ENCODE measurements at places on chromosomes 11 and 22.

DNA sequence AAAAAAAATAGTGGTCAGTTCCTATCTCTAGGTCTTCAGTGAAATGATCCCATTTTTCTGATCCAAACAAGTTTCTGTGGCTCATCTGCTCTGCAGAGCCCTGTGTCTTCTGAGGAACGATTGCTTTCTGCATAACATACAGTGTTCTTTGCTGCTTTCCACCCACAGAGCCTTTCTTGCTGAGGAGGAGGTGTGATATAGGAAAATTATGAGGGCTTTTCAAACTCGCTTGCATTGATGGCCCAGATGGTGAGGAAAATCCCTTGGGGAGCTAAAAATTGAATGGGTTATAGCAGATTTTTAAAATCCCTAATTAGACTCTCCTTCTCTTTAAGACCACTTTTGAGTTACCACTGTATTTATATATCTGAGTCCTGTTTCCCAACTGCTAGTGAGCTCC, 31.3 kb downstream of the JAM3 start:
- no peak for DNase-seq

GRCh38 chr11:112004389-112004788, 20.8 kb upstream of the DLAT start:
- DNase-seq, result no peak

GRCh38 chr11:69055598-69056516, 7.1 kb downstream of the TPCN2 start:
- peak; percentile 56 for DNase-seq

DNA sequence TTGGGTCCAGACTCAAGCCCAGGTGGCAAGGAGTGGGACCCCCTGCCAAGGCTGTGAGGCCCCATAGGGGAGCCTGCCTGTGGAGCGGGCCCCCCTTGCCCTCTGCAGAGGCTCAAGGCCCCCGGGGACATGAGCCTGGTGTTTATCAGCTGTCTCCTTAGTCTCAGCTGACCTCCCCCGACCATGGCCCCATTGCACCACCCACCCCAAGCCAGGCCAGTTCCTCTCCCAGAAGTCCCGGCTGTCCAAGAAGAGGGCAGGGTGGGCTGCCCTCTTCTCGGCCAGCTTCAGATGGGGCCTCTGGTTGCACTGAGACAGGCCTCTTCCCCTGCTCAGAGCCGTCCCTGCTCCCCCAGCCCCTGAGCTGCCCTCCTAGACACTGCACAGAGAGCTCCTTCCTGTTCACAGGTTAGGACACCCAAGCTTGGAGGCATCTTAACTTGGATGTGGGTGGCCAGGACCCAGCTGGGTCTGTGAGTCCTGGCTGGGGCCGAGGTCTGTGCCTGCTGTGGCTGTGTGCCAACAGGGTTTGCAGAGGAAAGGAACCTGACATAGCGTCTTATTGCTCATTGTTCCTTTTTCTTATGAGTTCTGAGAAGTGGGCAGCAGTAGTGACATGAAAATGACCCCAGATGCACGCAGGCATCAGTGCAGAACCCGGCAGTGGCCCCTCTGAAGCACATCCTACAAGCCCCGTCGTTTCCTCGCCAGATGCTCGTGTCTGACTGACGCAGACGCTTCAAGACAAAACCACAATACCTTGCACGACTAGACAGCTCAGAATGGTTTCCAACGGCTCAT, 5.4 kb downstream of the TRABD start:
- DNase-seq, result peak; percentile 87

GRCh38 chr11:45901626-45902025, 5.4 kb downstream of the FREY1 start:
- DNase-seq, result no peak

DNA sequence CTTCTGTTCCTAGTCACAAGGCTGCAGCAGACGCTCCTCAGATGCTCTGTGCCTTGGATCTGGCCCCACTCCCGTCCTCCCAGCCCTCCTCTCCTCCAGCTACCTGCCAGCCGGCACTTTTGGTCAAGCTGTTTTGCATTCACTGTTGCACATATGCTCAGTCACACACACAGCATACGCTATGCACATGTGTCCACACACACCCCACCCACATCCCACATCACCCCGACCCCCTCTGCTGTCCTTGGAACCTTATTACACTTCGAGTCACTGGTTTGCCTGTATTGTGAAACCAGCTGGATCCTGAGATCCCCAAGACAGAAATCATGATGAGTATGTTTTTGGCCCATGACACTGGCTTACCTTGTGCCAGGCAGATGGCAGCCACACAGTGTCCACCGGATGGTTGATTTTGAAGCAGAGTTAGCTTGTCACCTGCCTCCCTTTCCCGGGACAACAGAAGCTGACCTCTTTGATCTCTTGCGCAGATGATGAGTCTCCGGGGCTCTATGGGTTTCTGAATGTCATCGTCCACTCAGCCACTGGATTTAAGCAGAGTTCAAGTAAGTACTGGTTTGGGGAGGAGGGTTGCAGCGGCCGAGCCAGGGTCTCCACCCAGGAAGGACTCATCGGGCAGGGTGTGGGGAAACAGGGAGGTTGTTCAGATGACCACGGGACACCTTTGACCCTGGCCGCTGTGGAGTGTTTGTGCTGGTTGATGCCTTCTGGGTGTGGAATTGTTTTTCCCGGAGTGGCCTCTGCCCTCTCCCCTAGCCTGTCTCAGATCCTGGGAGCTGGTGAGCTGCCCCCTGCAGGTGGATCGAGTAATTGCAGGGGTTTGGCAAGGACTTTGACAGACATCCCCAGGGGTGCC, 109.8 kb downstream of the BCR start:
- DNase-seq, result no peak

DNA sequence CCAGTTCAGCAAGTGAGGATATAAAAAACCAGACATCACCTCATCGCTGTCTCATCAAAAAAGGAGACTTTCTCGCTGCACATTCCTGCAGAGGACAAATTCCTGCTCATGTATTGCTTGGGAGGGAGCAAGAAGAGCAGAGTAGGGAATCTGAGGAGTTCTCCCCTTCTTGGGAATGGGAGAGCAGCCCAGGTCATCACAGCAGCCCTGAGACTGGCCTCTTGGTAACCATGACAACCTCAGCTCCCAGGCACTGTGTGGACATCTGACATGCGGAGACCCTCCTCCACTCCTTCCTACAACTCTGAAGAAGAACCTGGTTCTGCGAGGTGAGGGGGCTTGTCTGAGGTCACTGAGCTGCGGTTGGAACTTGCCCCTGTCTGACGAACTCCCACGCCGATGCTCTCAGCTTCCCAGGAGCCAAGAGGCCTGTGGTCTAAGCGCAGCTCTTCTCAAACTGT, 17.9 kb downstream of the RFPL1 start:
- no peak for DNase-seq

- no peak for DNase-seq
Observed at GRCh38 chr11:44305026-44305469, 4.9 kb downstream of the ALX4 start.

DNA sequence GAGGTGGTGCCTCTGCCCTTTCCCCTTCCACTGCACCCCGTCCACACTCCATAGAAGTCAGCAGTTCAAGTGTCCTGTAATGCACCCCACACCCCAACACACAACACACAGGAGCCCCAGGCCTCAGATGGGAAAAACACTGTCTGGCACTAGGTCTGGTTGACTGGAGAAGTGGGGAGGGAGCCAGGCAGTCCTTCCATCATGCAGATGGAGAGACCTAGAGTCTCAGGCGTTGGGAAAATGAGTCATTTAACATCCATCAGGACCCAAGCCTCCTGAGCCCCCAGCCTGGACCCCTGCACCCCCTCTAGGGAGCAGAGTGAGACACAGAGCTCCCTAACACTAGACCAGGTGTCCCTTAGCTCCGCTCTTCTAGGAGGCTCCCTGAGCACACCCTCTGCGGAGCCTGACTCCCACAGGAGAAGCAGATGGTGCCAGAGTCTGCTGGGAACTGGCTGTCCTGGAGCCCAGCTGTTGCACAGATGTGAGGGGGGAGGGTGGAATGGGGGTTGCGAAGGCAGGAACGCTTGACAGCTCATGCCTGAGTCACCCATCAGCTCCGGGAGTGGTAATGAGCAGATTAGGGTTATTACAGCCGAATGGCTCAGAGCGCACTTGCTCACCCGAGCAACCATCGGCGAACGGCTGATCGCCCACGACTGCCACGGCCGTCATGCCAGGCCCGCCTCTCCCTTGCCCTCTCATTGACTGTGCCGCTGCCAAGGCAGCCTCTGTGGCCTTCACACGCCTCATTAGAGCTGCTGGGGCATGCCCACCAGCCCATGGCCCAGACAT, 22.1 kb upstream of the SYT7 start:
- DNase-seq, result peak; percentile 37

Data from ascending aorta (tissue), 2 donors.